ENCODE measurements at places on chromosomes 5 and 9. TPM values are rescaled to one million over a fixed set of nuclear protein-coding genes. Genes with fewer than 3 reads are reported as not detected.

The NAIP gene
- 2.6 TPM for total RNA-seq

The SLC27A6 gene
- 0.19 TPM for total RNA-seq

The SMIM33 gene
- not detected for total RNA-seq

The PROB1 gene
- total RNA-seq = 61.5 TPM

The ZNF883 gene
- 0.66 TPM for total RNA-seq

The TMEM245 gene
- 32.4 TPM for total RNA-seq

The OLFM1 gene
- 7.7 TPM for total RNA-seq

DNA sequence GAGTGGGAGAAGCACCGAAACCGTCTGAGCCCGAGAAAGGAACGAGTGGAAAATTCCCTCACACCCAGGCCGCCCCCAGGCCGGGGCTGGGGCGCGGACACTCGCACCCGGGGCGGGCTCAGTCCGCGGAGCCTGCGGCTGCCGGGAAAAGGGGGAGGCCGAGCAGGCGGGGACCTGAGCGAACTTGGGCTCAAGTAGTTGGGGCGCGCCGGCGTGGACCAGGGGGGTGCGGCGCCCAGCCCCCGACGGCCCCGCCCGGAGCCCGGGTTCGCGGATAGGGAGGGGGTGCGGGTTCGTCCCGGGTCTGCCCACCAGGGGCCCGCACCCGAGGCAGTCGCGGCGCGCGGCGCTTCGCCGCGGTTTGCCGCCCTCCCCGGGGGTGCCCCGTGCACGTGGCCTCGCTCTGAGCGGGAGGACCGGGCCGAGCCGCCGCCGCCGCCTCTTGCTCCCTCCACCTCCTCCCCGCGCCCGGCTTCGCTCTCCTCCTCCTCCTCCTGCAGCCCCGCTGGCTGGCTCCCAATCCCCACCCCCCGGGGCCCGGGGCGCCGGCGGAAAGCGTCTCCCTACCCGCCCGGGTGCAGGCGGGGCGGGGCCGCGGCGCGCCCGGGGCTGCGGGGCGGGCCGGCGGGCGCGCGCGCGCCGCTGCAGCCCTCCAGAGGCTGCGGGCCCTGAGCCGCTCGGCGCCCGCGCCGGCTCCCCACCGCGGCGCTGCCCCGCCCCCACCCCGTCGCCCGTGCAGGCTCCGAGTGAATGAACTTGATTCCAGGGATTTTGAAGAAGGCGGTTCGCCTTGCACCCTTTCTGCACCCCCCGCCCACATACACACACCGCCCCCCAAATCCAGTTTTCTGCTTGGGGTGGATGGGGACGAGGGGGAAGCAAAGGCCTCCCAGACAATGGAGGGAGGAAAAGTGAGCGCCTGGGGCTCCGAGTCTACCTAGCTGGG lies 1.3 kb upstream of the NFIB start:
- peak overlapping the region; percentile 99 for H3K27ac ChIP-seq
- H3K36me3 ChIP-seq = no peaks in the 10 kb centered on the region
- peaks cover 35% of the 10 kb centered on the region for H3K4me1 ChIP-seq
- H3K4me3 ChIP-seq = peak overlapping the region; percentile 93

DNA sequence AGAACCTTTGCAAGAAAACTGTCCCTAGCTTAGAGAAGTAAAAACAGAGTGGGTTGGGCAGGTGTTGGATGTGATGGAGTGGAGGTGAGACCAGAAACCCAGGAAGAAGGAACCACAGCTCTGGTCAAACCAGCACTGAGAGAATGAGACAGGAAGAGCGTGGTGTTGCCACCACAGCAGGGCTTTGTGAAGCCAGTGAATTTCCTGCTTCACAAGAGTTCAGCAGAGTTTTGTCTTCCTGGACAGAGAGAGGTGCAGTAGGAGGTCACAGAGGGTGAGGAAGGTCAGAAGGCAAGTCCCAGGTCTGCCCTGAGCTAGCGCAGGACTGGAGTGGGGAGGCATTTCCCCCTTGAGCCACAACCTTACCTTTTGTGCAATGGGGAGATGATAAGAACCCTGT lies 2306.2 kb upstream of the ACO1 start:
- DNase-seq = no peak
- no peaks in the 10 kb centered on the region for H3K36me3 ChIP-seq
- H3K4me1 ChIP-seq = no peaks in the 10 kb centered on the region
- H3K27me3 ChIP-seq = no peaks in the 10 kb centered on the region

DNA sequence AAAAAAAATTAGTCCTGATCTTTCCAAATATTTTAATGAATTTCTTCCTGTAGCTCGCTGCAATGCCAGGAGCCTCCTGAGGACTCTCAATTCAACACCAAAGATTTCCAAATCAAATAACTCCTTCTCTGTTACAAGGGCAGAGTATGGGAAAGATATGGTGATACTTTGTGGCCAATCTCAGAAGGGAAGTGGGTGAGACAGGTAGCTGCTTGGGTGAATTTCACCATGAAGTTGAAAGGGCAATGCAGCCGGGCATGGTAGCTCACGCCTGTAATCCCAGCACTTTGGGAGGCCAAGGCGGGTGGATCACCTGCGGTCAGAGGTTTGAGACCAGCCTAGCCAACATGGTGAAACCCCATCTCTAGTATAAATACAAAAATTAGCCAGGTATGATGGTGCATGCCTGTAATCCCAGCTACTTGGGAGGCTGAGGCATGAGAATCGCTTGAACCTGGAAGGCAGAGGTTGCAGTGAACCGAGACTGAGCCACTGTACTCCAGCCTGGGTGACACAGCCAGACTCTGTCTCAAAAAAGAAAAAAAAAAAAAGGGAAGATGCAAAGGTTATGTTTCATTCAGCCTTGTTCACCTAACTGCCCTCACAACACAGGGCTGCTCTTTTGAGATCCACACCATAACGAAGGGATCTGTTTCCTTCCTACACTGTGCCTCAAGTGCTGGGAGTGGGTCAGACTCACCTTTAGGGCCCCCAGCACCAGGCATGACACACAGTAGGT lies 58.6 kb downstream of the PTPN3 start:
- peaks cover 22% of the 10 kb centered on the region for H3K4me1 ChIP-seq
- no peaks in the 10 kb centered on the region for H3K27me3 ChIP-seq
- no peak for DNase-seq
- no peaks in the 10 kb centered on the region for H3K36me3 ChIP-seq
- H3K4me3 ChIP-seq = no peak overlapping the region

DNA sequence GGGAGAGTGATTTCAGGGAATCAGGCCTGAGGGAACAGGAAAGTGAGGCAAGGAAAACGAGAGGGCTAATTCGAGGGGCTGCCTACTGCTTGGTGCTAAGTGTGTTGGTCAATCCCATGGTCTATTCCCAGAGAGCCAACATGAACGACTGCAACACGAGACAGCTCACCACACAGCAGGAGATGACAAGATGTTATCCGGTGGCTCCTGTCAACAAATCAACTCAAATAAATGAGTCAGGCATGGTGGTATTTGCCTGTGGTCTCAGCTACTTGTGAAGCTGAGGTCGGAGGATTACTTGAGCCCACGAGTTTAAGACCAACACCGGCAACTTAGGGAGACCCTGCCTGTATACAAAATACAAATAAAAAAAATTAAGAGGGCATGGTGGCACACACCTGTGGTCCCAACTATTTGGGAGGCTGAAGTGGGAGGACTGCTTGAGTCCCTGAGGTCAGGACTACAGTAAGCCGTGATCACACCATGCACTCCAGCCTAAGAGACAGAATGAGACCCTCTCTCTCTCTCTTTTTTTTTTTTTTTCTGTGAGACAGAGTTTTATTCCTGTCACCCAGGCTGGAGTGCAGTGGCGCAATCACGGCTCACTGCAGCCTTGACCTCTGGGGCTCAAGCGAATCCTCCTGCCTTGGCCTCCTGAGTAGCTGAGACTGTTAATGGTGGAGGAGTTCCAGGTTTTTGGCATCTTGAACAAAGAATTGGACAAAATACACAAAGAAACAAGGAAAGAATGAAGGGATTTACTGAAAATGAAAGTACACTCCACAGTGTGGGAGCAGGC lies 9.0 kb upstream of the FAF2 start:
- DNase-seq = no peak
- no peak overlapping the region for H3K4me3 ChIP-seq
- H3K4me1 ChIP-seq = no peaks in the 10 kb centered on the region
- H3K36me3 ChIP-seq = no peaks in the 10 kb centered on the region

GRCh38 chr5:158538506-158539074 lies 561.1 kb downstream of the EBF1 start:
- H3K4me1 ChIP-seq = no peaks in the 10 kb centered on the region
- peak; percentile 62 for DNase-seq
- H3K4me3 ChIP-seq = no peak overlapping the region
- H3K36me3 ChIP-seq = no peaks in the 10 kb centered on the region
- no peak overlapping the region for H3K27ac ChIP-seq
- H3K27me3 ChIP-seq = no peaks in the 10 kb centered on the region

- no peaks in the 10 kb centered on the region for H3K4me1 ChIP-seq
- H3K27me3 ChIP-seq = no peaks in the 10 kb centered on the region
- no peak overlapping the region for H3K4me3 ChIP-seq
- DNase-seq = no peak
- no peaks in the 10 kb centered on the region for H3K36me3 ChIP-seq
Observed at GRCh38 chr9:27154908-27155307, 45.9 kb downstream of the TEK start.

- H3K4me3 ChIP-seq = no peak overlapping the region
- no peak overlapping the region for H3K27ac ChIP-seq
- peaks cover 30% of the 10 kb centered on the region for H3K36me3 ChIP-seq
Observed at GRCh38 chr9:130894546-130894945, 2.1 kb downstream of the QRFP start.

DNA sequence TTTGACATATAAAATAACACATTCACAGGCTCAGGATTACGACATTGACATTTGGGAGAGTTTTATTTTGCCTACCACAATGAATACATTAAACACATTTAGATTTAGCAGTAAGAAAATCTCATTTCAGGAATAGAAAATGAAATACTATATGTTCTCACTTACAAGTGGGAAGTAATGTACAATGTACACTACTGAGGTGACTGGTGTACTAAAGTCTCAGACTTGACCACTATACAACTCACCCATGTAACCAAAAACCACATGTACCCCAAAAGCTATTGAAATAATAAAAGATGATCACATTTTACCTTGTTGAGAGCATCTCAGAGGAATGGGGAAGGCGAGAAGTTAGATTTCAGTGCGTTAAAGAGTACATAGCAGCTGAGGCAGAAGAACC lies 1202.4 kb upstream of the SEMA6A start:
- no peaks in the 10 kb centered on the region for H3K27me3 ChIP-seq
- H3K36me3 ChIP-seq = no peaks in the 10 kb centered on the region
- DNase-seq = no peak
- no peaks in the 10 kb centered on the region for H3K4me1 ChIP-seq
- H3K27ac ChIP-seq = no peak overlapping the region
- no peak overlapping the region for H3K4me3 ChIP-seq

DNA sequence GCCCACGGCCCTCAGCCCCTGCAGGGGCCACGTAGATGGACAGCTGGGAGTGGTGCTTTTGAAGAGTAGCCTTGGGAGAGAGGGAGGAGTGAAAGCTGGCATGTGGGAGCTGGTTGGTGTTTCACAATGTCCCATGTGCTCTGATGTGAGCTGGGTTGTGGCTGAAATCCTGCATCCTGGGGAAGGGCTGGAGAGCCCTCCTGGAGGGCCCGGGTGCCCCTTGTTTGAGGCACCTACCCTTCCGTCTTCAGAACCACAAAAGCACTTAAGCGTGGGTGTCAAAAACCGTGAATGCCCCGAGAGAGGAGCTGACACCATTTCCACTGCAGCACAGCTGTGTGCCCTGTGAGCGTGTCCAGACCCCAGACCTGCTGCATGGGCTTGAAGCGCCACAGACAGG lies 199.1 kb upstream of the ZNF618 start:
- DNase-seq = no peak
- no peak overlapping the region for H3K27ac ChIP-seq
- no peak overlapping the region for H3K4me3 ChIP-seq
- peaks cover 23% of the 10 kb centered on the region for H3K27me3 ChIP-seq
- no peaks in the 10 kb centered on the region for H3K36me3 ChIP-seq
- H3K4me1 ChIP-seq = peaks cover 6% of the 10 kb centered on the region
